Glutamatergic neuron (in vitro differentiated cells): ENCODE measurements at places on chromosomes 16 and 17. TPM values are rescaled to one million over a fixed set of nuclear protein-coding genes. Genes with fewer than 3 reads are reported as not detected.

DNA sequence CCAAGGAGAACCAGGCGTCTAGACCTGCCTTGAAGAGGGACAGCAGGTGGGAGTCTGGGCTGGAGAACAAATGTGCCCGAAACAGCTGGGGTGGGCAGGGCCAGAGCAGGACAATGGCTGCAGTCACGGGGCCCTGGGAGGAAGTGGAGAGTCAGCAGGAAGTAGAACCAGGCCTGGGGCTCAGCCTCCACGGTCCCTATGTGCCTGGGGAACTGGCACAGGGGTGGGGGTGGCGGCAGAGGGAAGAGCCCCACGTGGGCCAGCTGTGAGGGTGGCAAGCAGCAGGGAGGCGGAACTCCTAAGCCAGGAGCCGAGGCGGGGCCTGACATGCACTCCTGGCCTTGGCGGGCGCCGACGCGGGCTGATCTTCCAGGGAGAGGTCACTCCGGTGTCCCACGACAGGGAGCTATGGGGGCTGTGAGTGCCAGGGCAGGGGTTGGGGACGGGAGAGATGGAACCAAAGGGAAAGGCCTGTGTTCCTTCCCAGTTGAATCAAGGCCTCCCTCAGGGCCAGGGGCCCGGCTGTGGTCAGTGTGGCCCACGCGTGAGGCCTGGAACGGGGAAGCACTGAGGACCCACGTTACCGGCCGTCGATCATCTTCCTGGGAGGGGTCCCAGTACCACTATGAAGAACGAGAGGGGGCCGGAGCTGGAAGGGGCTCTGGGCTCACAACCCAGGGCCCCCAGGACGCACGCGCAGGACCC lies 42.7 kb downstream of the TIMM22 start:
- no peak overlapping the region for H3K4me3 ChIP-seq
- H3K4me1 ChIP-seq, result peaks cover 30% of the 10 kb centered on the region
- H3K27me3 ChIP-seq, result peaks cover 14% of the 10 kb centered on the region
- peak overlapping the region; percentile 52 for H3K27ac ChIP-seq
- H3K36me3 ChIP-seq, result peaks cover 11% of the 10 kb centered on the region
- no peak for DNase-seq

TMEM88 gene
- 23.7 TPM for total RNA-seq

USP43 gene
- 0.22 TPM for total RNA-seq

GRCh38 chr16:70695331-70696070 lies 9.6 kb upstream of the MTSS2 start:
- no peak overlapping the region for H3K4me3 ChIP-seq
- H3K4me1 ChIP-seq, result peaks cover 11% of the 10 kb centered on the region
- peaks cover 1% of the 10 kb centered on the region for H3K27me3 ChIP-seq
- DNase-seq, result no peak
- H3K36me3 ChIP-seq, result peaks cover 4% of the 10 kb centered on the region
- no peak overlapping the region for H3K27ac ChIP-seq

EVI2A gene
- total RNA-seq, result not detected

- DNase-seq, result no peak
- H3K4me3 ChIP-seq, result no peak overlapping the region
- peaks cover 4% of the 10 kb centered on the region for H3K36me3 ChIP-seq
- H3K27ac ChIP-seq, result no peak overlapping the region
- peaks cover 3% of the 10 kb centered on the region for H3K4me1 ChIP-seq
Measured at GRCh38 chr16:30383521-30383920, 1.2 kb upstream of the SEPTIN1 start.
